Body of pancreas (tissue), 4 donors: ENCODE measurements at places on chromosomes 3 and 15.

DNA sequence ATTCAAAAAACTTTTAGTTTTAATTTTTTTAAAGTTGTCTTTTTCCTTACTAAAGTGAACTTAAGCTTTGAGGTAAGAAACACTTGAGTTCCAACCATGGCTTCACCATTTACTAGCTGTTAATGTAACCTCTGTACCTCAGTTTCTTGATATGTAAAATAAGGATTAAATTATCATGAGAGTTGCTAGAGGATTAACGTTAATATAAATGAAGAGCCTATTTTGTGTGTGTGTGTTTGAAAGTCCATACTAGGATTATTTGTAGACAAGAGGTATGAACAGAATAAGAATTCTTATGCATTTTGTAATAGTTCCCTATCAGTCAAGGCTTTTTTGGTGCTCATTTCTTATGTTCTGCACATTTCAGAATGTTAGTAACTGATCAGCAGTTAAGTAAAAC, 93.7 kb downstream of the MME start:
- no peak for DNase-seq

DNA sequence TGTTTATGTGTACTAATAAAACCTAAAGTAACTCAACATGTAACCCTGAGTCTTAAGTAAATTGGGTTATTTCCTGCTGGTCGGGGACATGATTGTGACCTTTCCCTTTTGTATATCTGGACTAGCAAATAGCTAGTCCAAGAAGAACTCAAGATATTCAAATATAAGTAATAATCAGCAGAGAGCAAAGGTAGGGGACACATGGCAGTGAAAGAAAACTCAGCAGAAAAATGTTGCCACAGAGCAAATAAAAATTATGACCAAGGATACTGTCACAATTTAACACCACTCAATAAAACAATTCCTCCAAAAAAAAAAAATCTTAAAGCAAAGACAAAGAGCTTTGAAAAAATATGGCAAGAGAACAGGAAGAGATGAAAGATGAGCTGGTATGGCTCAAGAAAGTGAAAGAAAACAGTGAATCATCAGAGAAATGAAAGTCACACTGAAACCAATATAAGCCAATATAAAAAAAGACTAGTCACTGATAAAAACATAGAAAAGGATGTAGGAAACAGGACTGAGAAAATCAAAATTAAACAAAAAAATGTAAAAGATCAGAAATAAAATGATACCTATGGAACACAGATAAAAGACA, 43.4 kb downstream of the HLTF start:
- DNase-seq = no peak

GRCh38 chr3:25618028-25618427, 46.7 kb downstream of the TOP2B start:
- DNase-seq = no peak

DNA sequence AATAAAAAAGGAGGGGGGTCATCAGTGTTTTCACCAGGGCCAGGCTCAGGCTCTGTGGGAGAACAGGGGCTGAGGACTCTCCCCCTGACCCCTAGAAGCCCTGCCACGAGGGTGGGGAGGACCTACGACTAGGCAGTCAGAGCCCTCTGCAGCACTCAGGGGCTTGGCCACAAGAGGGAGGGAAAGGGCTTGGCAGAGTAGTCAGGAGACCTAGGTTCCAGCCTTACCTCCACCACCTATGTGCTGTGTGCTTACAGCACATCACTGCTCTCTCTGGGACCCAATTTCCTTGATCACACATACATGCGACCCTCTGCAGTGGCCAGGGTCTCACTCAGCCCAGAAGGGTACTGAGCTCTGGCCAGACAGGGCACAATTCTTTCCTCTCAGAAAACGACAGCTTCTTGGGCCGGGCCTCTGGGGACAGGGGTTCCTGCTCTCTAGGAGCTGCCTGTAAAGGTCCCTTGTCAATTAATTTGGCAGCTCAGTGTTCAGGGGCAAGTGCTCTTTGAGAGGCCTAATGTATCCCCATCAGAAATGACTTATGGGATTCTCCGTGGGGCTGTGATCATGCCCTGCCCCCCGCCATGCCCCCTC, 16.4 kb upstream of the SKIC8 start:
- DNase-seq = no peak
